Fibroblast of the conjunctiva (primary cell): ENCODE measurements at places on chromosomes 3 and 15.

DNA sequence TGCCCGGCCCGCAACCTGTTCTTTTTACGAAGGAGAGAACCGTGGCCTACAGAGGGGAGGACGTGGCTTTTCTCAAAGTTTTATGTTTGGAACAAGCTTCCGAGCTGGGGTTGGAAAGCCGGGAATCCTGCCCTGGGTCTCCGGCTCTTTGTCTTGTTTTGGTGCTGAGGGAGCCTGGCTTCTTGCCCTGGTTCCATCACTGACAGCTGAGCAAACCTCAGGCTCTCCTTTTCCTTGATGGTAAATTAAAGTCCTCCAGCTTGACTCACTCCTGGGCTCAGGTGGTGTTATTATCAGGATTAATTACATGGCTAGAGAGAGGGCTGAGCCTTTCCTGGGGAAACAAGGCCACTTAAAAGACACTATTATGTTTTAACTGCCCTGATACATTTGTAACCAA, 289.5 kb upstream of the RGMA start:
- DNase-seq, result no peak

DNA sequence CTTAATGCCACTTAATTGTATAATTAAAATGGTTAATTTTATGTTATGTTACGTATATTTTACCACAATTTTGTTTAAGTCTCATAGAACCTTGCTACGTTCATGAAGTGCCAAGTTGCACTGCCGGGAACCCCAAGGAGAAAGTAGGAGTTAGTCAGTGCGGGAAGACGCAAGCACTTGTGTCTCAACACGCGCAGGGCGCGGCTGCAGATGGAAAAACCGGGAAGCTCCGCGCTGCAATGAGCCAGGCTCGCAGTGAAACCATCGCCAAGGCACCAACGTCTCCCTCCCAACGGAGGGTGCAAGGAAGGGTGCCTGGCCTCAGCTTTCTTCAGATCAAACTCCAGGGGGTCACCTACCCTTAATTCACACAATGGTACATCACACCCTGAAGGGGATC, 21.6 kb downstream of the MAGI1 start:
- DNase-seq, result no peak

- no peak for DNase-seq
Measured at GRCh38 chr3:186472456-186473008, 71.6 kb downstream of the CRYGS start.

DNA sequence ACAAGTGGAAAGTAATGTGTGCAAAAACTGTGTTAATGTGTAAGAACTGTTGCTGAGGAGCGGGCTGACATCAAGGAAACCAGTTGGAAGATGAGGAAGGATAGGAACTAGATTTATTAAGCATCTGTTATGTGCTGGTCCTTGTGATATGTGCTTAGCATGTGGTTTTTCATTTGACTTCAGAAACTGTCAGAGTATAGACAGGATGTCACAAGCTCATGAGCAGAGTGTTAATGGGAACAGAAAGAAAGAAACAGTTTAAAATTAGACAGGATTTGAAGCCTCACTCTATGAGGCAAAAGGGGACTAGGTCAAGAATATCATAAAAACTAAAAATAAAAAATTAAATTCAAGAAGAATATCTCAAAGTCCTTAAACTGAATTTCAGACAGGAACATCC, 270.6 kb upstream of the DPPA4 start:
- no peak for DNase-seq

DNA sequence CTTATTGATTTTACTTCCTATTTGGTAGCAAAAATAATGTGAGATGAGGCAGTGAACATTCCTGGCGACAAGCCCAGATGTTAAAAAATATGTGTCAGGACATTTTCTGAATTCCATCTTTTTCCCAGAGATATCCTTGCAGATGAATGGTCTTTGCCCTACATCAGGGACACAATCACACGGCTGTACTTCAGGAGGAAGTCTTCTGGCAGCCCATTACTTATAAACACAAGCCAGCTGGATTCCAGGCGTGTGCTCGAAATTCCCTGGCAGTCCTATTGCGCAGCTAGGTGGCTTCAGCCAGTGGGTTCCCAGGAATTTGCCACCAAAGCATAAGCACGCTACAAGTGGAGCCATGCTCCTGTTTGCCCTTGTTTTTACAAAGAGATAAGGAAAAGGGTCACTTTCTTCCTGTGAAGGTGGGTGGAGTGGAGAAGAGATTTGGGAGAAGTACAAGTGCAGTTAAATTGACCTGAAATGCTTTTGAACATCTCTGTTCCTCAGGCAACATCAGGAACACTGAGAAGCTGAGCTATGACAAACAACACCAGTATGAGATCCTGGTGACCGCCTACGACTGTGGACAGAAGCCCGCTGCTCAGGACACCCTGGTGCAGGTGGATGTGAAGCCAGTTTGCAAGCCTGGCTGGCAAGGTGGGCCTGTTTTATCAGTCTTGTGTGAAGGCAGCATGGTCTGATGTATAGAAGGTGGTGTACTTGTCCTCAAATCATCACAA, 257.1 kb upstream of the TRIM42 start:
- DNase-seq, result no peak

GRCh38 chr3:150503402-150504099, 42.7 kb downstream of the SERP1 start:
- no peak for DNase-seq

- DNase-seq, result no peak
Measured at GRCh38 chr3:138511945-138512344, 77.5 kb downstream of the ESYT3 start.

DNA sequence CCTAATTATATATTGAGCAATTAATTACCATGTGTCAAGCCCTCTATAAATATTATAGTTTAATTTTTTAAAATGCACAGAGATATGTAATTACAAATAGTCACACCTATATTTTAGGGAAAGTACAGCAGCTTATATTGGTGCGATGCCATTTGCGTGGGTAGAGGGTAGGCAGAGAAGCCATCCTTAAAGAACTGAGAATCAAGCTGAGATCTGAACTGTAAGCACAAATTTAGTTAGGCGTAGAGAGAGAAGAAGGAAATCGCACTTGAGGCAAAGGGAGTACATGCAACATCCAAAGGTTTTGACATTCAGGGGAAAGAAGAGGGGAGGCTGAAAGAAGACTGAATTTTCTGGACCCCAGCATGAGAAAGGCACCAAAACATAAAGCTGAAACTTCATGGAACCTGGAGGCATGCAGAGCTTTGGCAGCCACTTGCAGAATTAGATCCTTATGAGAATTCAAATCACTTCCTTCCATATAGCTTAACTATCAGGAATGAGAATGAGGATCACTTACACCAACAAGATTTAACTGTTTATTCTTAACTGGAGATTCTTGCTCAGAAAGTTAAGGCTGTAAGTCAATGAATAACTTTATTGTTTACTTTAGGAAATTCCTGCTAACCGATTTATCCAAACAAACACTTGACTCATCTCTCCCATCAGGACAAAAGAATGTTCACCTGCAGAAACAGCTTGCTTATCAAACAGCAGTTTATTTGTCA, 114.3 kb downstream of the TGFBR2 start:
- DNase-seq, result no peak
